ENCODE measurements at places on chromosomes 1 and 21.

GRCh38 chr1:178275049-178275448 is 181.1 kb downstream of the RASAL2 start:
- DNase-seq, result no peak

DNA sequence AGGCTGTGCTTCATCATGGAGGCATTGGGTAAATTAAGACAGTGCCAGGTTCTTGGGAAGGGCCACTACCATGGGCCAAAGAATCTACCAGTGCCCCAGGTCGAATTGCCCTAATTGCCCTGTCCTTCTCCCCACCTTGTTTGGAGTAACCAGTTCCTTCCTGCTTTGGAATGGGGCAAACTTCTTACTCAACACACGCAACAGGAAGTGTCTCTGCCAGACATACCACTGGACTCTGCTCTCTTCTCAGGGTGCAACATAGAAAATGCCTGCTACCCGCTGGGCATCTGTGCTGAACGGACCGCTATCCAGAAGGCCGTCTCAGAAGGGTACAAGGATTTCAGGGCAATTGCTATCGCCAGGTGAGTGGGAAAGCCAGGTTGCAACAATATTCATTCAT is 15.8 kb downstream of the CDA start:
- DNase-seq, result no peak

DNA sequence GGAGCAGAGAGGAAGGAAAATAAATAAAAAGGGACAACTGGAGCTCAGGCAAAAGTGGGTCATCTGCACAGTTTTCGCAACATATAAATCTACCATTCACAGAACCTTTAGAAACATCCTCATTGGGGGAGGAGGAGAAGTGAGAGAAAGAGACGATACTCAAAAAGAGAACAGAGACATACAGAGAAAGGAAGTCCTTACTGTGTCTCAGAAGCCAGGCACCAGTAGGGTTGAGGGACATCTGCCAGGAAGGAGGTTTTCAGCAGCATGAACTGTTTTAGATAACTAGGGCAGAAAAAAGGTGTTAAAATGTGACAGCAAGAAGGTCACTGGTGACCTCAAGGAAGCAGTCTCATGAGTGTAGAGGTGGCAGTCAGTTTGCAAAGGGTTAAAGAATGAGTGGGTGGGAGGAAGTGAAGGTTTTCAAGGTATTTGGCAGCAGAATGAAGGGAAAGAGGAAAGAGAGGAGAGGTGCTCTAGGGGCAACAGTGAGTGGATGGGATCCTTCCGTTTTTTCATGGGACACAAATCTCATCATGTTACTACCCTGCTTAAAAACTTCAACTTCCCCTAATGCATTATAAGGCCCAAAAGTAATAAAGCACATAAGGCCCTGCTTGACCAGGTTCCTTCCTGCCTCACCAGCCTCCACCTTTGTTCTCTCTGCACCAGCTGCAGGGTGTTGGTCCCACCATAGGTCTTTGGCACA is 9.5 kb downstream of the JAK1 start:
- DNase-seq, result no peak

- no peak for DNase-seq
These were observed 1.5 kb upstream of the KCNH1 start for GRCh38 chr1:211135342-211135950.

DNA sequence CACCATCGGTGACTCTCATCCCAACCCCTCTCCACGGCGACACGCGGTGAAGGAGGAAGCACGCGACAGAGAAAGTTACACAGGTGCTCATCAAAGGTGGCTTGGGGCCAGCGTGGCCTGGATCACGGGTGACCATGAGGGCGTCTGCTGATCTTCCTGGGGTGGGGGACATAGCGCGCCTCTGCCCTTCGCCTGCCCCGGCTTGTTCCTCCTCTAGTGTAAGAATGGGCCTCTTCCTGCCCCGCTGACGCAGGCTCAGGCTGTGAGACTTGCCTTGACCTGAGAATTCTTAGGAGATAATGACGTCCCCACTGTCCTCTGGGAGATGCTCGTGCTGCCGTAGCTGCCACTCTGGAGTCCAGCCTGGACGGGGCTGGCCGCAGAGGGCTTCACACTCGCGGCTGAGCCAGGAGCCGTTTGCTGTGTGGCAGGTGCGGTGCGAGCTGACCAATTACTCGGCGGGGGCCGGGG is 39.0 kb upstream of the TMEM52 start:
- no peak for DNase-seq
